Inflammatory macrophage (primary cell): ENCODE measurements at places on chromosomes 12 and 14.

DNA sequence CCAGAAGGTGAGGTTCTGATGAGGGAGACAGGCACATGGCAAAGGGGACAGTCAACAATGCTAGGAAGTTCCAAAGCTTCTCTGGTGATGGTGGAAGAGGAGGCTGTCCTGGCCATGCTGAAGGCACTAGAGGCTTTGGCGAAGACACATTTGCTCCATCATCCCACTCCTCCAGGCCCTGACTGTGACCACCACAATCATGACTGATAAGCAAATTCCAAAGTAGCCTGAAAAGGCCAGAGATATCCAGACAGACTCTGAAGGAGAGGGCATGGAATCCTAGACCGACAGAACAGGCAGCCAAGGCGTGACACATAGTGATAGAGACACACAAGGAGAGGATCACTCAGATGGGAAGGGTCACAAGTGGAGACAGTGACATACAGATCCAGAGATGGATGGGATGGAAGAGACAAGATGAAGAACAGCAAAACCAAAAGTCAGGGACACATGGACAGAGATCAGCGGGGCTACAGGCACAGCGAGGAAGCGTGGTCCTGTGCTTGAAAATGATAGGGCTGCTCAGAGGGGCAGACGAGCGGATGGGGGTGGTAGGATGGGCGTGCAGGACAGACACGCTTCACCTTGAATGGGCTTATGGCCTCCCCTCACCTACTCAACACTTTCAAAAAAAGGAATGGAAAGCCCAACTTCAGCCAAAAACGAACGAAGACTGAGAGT is 1.3 kb downstream of the ZFHX2 start:
- DNase-seq: no peak

DNA sequence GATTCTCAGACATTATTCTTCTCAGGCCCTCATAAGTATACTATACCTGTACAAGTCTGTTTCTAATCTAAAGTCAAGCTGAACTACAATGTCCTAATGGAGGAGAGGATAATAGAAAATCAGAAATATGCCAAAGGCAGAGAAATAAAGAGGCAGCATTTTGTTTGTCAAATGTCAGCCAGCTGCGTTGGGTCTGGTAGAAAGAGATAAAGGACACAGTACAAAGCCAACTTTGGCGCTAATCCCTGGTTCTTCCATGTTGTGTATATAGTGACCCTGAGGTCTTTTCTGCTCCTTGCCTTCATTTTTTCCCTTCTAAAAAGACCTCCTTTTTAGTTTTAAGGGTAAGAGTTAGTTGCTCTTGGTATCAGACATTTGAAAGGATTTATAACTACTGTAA is 103.1 kb downstream of the PRICKLE1 start:
- no peak for DNase-seq

DNA sequence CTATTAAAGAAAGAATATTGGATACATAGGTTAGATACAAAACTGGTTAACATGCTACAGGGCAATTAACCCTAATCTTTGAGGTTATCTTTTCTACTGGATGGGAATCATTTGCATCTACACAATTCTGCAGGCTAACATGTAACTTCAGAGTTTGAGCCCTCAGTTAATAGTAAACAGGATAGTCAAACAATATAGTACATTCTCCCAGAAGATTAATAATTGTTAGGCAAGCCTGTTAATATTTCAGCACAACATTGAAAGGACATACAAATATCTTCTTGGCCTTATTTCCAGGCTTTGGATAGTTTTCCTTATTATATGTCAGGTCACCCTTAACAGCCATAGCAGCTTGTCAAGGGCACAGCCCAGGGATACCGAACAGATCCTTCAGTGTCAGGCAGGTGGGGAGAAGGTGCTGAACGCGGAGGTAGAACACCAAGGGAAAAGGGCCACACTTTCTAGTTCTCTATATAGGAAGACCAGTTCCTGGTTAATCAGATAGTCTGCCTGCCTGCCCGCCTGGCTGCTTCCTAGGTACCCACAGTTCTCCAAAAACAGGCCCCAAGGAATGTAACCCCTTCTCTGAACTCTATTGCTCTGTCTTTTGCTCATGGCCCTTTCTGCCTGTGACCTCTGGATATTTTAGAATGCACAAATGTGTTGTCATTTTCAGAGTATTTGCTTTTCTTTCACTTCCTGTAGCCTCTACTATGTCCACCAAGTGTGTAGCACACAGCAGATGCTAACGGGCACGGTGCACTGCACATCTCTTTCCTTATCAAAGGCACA is 256.0 kb downstream of the PCNX1 start:
- DNase-seq: no peak

GRCh38 chr12:66744956-66745383 is 66.1 kb upstream of the GRIP1 start:
- no peak for DNase-seq

DNA sequence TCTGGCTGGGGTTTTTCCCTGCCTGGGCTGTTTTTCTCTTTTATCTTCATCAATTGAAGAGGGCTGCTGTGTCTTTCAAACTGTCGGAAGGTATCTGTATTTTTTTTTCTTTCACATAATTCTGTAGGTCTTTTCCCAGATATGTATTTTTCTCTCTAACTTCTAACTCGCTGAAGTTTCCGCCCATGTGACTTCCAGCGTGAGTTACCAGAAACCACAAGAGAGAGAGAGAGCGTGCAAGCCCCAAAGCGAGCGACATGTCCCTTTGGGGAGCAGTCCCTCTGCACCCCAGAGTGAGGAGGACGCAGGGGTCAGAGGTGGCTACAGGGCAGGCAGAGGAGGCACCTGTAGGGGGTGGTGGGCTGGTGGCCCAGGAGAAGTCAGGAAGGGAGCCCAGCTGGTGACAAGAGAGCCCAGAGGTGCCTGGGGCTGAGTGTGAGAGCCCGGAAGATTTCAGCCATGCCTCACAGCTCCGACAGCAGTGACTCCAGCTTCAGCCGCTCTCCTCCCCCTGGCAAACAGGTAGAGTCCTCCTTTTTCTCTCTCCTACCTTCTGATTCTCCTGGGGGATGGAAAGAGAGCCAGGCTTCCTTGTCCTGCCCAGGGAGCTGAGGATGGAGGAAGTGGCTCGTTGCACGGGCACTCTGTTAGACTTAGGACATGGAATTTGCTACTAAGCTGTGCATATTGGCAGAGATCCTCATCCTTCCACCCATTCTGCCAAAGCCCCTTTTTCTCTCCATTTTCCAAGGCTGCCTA is at the start of gene BATF:
Gene BATF, plus strand, starts transcription at position 246 of the 759 bp plus-strand sequence. Its CDS starts 214 bp downstream, at position 460.
- peak; percentile 49 for DNase-seq

GRCh38 chr14:68707482-68707881 is 85.4 kb downstream of the ZFP36L1 start:
- no peak for DNase-seq

DNA sequence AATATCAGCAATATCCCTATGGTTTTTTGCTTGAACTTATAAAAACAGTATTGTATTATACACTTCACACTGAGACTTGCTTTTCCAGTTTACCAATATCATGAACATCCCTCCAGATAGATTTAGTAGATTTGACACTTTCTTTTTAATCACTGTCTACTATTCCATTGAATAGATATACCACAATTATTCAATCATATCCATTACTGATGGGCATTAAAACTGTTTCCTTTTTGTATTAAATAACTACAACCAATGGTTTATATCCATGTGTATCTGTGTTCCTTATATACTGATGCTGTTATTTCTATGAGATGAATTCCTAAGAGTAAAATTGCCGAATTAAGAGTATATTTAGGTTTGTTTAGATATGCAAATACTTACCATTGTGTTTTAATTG is 13.0 kb upstream of the DHRS7 start:
- DNase-seq: no peak

DNA sequence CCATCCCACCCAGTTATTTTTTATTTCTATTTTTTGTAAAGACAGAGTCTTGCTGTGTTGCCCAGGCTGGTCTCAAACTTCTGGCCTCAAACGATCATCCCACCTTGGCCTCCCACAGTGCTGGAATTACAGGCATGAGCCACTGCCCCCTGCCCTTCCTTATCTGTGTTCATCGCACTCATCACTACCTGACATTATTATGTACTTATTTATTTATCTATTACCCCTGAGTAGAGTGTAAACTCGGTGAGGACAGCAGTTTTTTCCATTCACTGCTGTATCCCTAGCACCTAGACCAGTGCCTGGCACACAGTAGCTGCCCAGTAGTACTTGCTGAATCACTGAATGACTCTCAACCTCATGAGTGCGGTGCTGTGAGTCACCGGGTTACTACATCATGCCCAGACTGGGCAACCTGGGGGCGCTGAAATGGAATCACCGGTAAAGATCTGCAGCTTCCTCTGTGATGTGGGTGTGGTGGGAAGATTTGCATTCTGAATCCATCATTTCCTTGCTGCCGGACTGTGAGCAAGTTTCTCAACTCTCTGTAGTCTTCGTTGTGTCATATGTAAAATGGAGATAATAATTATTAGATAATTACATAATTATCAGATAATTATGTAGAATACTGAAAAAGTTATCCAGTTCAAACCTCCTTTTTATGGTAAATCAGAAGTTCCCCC is 81.9 kb upstream of the USP44 start:
- peak; percentile 79 for DNase-seq

DNA sequence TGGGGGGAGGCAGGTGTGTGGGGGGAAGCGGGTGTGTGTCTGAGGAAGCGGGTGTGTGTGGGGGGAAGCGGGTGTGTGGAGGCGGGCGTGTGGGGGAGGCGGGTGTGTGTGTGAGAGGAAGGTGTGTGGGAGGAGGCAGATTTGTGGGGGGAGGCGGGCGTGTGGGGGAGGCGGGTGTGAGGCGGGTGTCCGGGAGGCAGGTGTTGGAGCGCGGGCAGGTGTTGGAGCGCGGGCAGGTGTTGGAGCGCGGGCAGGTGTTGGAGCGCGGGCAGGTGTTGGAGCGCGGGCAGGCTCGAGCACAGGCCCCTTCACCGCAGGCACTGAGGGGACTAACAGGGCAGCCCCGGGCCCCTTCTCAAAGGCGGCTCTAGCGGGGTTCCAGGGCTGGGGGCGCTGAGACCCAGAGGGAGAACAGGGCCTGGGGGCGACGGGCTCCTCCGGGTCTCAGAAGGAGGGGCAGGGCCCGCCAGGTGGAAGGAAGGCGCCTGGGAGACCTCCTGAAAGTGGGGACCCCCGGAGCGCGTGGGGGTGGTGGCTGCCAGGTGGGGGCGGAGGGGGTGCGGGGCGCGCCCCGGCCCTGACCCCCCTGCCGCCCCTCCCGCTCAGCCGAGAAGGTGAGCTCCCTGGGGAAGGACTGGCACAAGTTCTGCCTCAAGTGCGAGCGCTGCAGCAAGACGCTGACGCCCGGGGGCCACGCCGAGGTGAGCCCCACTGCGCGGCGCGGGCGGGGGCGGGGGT is 3.2 kb downstream of the CRIP2 start:
- DNase-seq: no peak

DNA sequence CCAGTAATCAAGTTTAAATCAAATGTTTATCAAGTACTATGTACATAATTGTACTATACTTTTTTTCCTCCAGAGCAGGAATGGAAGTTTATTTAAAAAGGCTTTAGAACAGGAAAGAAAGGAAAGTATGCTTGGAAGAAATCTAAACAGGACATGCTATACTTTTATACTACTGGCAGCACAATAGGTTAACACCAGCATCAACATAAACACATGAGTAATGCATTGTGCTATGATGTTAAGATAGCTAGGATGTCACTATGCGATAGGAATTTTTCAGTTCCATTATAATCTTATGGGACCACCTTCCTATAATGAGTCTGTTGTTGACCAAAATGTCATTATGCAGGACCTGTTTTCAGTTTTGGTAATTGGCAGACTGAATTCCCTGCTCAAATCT is 41.5 kb upstream of the ANKS1B start:
- no peak for DNase-seq
